DMS79 treated with DMSO at 0.1 percent for 48 hours (cell line): ENCODE measurements at places on chromosomes 13 and 19.

- no peak for DNase-seq
Measured at GRCh38 chr19:18608805-18609716, 2.5 kb upstream of the CRLF1 start.

GRCh38 chr19:30386551-30387143 lies 14.5 kb downstream of the ZNF536 start:
- DNase-seq, result no peak

DNA sequence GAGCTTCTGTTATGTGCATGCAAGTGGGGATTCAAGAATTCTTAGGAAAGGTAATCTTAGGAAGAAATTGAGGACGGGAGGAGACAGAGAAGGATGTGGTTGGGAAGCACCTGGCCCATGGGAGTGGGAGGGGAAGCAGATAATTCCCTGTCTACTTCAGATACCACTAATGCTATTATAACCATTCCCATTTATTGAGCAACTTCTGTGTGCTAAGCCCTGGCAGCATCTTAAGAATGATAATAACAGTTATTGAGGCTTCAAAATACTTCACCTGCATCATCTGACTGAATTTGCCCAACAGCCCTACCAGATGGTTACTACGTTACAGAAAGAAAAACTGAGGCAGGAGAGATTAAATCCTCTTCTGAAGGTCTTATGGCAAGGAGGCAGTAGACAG lies 1.4 kb downstream of the EPS8L1 start:
- no peak for DNase-seq

- DNase-seq, result no peak
Measured at GRCh38 chr13:40013554-40013953, 358.1 kb downstream of the COG6 start.

- DNase-seq, result no peak
Measured at GRCh38 chr19:51141181-51141580, 920 bp upstream of the SIGLEC7 start.

DNA sequence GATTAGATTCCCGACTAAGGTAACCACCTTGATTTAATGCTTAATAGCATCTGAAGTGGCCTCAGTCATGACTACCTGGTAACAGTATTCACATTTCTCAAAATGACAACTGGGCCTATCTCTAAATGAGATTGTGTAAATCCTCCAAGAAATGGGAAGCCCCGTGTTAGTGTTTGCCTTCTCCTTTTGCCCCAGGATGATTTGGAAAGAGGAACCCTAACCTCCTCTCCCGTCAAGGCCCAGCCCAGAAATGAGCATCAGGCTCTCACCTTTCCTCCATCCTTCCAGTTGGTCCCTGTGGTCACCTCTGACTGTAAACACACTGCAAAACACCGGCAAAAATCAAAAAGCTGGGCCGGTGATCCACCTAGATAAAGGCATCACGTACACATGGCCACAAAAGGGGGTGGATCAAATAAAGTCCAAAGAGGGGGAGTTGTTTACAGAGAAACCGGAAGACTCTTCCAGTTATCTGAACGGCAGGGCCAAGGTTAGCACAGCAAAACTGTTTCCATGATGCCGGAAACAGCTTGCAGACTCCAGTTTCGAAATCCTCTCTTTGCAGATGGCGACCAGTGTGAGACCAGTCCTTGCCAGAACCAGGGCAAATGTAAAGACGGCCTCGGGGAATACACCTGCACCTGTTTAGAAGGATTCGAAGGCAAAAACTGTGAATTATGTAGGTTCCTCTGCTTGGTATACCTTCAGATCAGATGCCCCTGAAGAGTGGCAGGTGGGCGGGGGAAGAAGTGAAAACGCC lies 16.4 kb downstream of the F10 start:
- no peak for DNase-seq

DNA sequence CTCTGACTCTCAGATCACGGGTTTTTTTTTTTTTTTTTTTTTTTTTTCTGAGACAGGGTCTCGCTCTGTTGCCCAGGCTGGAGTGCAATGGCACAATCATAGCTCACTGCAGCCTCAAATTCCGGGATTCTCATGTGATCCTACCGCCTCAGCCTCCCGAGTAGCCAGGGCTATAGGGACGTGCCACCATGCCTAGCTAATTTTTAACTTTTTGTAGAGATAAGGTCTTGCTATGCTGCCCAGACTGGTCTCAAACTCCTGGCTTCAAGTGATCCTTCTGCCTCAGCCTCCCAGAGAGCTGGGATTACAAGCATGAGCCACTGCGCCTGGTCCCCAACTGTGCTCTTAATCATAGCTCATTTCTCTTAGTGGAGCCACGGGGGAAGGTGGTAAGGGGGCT lies 4.6 kb upstream of the GRAMD1A start:
- DNase-seq, result no peak
